SJSA1 (cell line): ENCODE measurements at places on chromosomes 11 and 22.

DNA sequence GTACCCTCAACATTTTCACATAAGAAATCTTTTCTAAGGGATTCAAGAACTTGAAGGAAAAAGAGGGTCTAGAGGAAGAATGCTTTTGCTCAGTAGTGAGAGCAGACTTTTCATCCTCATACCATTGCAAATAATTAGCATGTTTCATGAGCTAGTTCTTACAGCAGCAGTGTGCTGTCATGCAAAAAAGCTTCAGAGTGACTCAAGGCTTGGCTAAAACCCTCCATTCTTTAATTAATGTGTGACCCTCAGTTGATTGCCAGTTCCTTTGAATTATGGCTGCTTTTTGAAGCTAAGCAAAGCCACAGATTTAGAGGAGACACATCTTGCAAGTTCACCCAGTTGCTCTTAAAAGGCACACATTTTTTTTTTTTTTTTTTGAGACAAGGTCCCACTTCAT lies 36.6 kb upstream of the PCF11 start:
- no peak for DNase-seq

DNA sequence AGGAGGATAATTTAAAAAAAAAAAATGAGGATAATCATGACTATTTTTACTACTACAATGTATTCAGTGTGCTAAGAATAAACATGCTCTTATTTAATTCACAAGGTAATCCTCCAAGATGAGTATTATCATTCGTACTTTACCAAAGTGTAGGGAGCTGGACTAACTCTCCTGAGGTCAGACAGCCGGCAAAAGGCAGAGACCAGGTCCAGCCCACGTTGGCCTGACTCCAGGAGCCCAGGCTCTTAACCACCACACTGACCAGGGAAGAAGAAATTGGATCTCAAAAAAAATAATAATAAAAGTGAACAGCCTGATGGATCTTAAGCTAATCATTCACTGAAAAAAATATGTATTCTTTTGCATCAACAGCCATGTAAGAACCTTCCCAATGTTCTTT lies 25.2 kb downstream of the PLAAT3 start:
- DNase-seq: no peak

GRCh38 chr22:34225278-34225677 lies 305.0 kb upstream of the LARGE1 start:
- DNase-seq: no peak

DNA sequence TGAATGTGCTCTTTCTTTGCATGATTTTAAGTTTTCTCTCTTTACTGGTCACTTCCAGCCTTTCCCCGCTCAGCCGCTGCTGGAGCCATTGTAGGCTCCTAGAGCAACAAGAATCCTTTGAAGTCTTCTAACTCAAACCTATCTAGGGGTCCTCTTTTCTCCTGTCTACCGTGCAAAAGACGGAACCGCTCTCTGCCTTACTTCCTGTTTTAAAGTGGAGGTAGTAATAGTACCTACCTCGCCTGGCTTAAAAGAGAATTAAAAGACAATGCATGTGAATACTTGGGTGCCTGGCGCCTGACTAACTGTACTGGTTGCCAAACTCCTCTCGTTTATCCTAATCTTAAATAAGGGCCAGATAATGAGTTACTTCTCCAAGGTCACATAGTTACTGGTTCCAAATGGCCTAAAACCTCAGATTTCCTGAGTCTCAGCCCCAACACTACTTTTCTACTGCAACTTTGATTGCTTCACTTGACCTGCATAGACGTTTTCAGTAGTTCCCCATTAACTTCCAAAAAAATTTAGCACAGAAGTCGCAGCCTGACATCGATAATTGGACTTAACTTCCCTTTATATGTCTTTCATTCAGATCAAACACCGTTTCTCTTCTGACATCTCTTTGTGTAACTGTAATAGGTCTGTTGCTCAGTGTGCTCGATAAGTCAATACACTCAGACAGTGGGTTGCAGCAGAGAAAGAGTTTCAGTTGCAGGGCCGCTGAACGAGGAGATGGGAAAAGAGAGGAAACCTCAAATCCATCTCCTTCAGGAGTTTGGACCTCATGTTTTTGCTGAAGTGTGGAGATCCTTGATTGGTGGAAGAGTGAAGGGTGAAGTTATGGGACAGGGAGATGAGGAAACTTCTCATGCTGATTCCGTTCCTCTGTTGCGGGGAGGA lies 891 bp downstream of the SAMM50 start:
- no peak for DNase-seq

- no peak for DNase-seq
Observed at GRCh38 chr11:68473693-68474092, 13.1 kb downstream of the PPP6R3 start.

GRCh38 chr11:128608746-128609407 lies 21.5 kb upstream of the ETS1 start:
- no peak for DNase-seq

DNA sequence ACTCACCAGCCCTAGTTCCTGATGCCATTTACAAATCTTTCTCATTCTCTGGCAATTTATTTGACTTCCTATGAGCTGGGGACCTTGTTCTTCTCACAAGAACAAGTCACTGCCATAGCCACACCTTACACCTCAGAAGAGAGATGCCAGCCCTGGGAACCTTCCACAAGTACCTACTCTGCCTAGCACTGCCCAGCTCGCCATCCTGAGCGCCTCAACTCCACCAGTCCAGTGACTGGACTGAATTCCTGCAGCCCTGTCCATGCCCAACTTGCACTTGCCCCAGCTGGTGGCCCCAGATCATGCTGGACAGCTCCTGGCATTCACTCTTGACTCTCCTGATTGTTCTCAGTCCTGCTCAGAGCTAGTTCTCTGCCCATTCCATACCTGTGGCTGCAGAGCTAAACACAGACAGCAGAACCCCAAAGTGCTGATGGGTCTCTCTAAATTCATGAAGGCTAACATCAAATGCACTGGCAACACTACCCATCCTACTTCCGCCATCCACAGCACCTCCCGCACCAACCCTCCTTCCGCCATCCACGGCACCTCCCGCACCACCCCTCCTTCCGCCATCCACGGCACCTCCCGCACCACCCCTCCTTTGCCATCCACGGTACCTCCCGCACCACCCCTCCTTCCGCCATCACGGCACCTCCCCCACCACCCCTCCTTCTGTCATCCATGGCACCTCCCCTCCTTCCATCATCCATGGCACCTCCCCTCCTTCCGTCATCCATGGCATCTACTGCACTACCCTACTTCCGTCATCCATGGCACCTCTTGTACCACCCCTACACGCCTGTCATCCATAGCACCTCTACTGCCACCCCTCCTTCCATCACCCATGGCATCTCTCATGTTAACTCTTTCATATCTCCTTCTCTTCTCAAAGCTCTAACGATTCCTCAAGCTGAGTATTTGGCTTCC lies 23.6 kb upstream of the SLC25A1 start:
- DNase-seq: no peak

DNA sequence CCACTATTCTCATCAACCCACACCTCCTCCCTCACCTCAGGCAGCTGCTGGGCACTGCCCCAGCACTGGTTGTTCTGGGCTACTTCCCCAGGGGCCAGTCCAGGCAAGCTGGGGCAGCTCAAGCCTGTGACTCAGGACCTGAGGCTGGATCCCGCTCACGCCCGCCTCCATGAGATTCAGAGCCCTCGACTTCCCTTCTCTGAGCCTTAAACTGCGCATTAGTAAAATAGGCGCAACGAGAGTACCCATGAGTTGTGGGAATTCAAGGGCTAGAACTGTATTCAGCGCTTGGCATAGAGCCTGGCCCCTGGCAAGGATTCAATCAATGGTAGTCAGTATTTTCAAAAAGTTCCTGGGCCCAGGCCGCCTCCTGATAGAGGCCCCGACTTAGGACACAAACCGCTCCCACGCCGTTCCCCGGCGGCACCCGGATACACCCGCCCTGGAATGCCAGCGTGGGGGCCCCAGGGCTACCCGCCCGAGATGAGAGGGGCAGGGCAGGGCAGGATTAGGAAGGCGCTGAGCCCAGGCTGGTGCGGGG lies 723 bp upstream of the CD82 start:
- DNase-seq: peak; percentile 84

GRCh38 chr11:1755692-1756561 lies 5.5 kb upstream of the IFITM10 start:
- DNase-seq: no peak

GRCh38 chr22:27507111-27507611 lies 294.4 kb downstream of the MN1 start:
- no peak for DNase-seq

DNA sequence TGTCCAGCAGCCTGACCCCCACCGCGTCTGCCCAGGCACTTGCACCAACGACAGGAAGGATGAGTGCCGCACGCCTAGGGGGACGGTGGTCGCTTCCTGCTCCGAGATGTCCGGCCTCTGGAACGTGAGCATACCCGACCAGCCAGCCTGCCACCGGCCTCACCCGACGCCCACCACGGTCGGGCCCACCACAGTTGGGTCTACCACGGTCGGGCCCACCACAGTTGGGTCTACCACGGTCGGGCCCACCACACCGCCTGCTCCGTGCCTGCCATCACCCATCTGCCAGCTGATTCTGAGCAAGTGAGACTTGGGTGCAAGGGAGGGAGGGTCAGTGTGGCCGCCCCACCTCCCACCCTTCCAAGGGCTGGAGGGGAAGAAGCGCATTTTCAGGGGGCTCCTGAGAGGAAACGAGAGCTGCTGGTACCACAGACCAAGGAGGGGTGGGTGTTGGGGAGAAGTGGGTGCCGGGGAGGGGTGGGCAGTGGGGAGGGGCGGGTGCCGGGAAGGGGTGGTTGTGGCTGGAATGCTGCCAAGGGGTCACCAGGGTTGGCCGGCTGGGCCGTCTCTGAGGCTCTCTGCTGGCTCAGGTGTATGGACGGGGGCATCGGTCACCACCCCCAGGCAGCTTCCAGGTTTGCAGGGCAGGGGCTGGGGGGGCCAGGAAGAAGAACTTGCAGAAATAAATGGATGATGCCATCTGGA lies 27.7 kb upstream of the MUC5B start:
- peak; percentile 30 for DNase-seq

GRCh38 chr22:39598017-39598965 lies 27.7 kb downstream of the CACNA1I start:
- no peak for DNase-seq

- DNase-seq: no peak
Observed at GRCh38 chr11:44690651-44691050, 36.1 kb upstream of the TSPAN18 start.

DNA sequence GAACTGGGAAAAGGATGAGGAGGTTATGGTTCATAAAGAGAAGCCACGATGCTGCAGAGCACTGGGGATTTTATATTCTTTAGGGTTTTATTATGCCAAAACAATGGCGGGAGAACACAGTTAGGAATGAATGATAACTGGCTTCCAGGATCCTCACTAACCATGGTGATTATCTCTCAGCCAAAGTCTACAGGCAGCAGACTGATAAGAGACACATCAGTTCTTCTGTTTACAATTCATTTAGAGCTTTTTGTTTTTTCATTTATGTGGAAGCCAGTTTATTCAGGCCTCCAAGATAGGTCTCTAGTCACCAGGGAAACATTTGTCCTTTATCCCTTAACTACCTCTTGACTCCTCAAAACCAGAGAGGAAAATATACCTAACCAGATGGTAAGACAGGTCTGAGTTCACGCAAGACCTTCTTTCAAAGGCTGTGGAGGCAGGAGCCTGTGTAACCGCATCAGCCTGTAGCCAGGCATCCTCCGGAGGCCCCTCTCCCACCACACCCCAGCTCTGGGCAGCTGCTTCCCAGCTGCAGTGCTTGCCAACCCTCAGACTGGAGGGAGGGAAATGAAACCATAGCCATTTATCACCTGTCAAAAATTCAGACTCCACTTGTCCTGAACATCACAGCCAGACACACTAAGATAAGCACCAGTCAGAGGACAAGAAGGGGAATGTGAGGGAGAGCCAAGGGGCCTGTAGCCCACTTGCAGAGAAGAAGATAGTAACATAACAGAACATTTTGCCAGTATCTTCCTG lies 57.2 kb upstream of the FAM181B start:
- no peak for DNase-seq

GRCh38 chr22:27129266-27129665 lies 471.9 kb downstream of the MIAT start:
- no peak for DNase-seq

DNA sequence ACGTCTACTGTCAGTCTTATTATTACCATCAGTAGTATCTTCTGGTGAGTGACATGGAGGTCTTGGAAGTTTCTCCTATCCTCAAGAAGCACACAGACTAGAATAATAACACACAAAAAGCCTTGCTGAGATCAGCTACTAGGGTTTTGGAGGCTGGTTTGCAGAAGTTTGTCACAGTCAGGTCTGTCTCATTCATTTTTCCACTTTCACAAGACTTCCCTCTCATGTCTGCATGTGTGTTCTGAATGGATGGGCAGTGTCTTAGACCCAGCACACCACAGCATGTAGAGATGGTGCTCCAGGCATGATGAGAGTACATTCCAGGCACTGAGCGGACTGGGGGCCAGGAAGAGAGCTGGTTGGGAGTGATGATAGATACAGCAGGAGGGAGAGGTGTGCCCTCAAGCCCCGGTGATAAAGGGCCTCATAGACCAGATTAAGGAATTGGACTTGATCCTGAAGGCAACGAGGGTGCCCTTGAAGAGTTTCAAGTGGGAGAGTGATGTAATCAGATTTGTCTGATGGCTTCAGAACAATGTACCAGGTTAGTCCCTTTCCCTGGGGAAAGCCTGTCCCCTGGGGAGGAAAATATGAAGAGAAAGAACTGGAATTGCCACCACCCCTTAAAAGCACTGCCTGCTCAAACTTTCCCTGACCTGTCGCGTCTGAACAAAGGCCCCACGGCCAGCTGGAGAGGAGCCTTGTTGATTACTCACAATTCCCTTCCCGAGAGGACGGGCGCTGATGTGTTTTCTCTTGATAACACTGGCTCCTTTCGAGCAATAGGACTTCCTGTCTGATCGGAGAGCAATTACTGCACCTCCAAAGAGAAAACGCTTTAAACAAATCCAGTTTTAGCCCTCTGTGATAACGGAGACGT lies 45.1 kb upstream of the LMO2 start:
- DNase-seq: no peak

- DNase-seq: no peak
Observed at GRCh38 chr11:65473278-65473860, 25.5 kb upstream of the MALAT1 start.

- DNase-seq: peak; percentile 61
Observed at GRCh38 chr11:126637795-126638175, 282.3 kb downstream of the ST3GAL4 start.
